ENCODE measurements at places on chromosomes 5 and 9. TPM values are rescaled to one million over a fixed set of nuclear protein-coding genes. Genes with fewer than 3 reads are reported as not detected.

GRCh38 chr9:6149315-6149714 is 66.3 kb upstream of the IL33 start:
- no peak for DNase-seq

- no peak for DNase-seq
Measured at GRCh38 chr5:68872088-68872839, 221.6 kb upstream of the SLC30A5 start.

GRCh38 chr5:139575751-139576150 is 14.6 kb downstream of the UBE2D2 start:
- DNase-seq: no peak

GRCh38 chr5:1831257-1831656 is 30.1 kb downstream of the NDUFS6 start:
- DNase-seq: no peak

GRCh38 chr5:158502686-158503085 is 597.0 kb downstream of the EBF1 start:
- no peak for DNase-seq

SOX30 gene
- not detected for total RNA-seq

TEX48 gene
- not detected for total RNA-seq

- DNase-seq: peak; percentile 72
Measured at GRCh38 chr5:102754767-102755431, at the start of gene PAM. TSS of gene PAM (plus strand) at chr5:102755305. CDS start at chr5:102866196, 110,891 bp downstream.

FOXI1 gene
- total RNA-seq: not detected

FIBCD1 gene
- total RNA-seq: 2.4 TPM

DNA sequence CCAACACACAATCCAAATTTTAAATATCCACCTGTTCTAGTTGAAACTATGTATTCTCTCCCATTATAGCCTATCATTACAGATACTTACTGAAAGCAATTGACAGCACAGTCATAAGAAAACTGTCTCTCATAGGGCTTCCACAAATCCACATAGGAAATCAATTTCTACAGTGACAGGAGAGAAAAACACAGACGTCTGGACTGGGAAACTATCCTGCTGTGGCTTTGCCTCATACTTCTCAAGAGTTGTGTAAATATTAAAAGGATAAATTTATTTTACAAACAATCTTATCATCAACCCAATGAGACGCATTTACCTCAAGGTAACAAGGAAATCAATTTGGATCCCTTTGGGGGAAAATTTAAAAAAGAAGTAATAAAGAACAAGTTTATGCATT is 517.5 kb downstream of the EFNA5 start:
- no peak for DNase-seq

GRCh38 chr5:121725450-121725849 is 126.2 kb upstream of the FTMT start:
- no peak for DNase-seq

GRCh38 chr5:35202319-35203111 is 27.8 kb downstream of the PRLR start:
- peak; percentile 16 for DNase-seq

DNA sequence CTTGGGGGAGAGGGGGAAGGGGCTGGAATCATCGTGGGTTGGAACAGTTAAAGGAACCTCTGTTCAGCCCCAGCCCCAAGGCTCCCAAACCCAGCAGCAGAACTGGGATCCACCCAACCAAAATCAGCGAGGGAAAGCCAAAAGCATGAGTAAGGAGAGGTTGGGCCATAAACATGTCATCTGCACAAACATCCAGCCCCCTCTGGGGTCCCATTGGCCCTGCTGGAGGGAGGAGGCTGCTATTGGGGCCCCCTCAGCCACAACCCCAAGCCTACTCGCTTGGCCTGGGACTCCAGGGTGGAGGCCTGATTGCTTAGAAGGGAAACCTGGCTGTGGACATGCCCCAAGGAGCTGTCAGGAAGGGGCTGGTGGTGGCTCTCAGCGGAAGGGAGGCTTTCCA is 154.9 kb downstream of the FGF18 start:
- DNase-seq: no peak

Measured in G401 (cell line).